ENCODE measurements at places on chromosomes 16 and 17.

DNA sequence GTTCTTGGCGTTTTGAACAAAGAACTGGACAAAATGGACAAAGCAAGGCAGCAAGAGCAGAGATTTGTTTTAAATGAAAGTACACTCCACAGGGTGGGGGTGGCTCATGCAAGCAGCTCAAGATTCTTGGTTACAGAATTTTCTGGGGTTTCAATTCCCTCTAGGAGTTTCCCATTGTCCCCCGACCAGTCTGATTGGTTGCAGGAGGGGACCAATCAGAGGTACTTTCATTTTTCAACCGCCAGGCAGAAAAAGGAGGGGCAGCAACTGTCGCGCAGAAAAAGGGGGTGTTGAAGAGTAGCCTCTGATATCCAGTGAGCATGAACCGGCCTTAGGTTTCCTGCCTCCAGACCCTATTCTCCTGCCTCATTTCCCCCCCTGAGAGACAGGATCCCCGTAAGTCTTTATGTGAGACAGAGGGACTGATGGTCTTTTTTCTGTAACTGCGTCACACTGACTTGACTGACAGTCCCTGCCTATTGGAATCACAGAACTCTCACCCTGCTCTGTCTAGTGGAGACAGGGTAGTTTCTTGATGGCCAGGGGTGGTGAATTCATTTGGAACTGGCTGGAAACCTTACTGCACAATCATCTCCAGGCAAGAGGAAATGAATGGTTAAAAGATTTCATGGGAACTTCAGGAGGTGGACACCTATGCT lies 59.4 kb upstream of the ALOX12 start:
- DNase-seq, result no peak

DNA sequence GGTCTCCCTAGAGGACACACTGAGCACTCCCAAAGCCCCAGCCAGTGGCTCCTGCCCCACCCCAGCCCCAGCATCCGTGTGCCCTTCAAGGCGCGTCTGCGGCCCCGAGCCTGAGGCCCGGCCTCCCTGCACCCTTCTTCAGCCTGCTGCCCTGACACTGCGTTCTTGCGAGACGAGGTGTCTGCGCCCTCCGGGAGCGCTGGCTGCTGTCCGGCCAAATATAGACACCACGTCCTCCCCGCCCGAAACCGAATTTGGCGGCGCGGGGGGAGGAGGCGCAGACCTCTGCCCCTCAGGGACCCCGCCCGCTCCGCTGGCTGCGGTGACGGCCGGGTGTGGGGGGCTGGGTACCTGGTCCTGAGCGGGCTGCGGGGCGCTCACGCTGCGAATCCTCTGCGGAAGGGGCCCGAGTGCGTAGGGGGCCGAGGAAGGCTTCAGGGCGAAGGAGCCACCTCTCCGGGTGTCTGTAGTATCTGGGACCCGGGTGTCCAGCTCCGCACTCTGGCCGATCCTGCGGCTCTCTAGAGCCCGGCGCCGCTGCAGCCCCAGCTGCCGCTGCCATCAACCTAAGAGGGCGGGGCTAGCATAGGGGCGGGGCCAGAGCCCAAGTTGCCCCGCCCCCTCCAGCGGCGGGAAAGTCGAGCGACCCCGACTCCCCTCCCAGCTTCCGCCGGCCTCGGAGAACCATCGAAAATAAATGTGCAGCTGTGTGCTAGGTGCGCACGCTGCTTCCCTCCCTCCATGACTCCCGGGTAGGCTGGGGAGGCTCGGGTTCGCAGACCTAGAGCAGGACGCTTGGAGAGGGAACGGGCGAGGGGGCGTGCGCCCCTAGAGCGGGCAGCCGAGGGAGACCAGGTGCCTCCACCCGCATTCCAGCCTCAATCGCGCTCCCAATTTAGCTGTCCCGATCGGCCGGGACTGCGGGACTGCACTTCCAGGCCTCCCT lies at the start of gene CORO6:
CORO6 (minus strand) TSS at position 576 of the 946 bp plus-strand sequence. CDS start 1,491 bp downstream, outside the sequence.
- peak; percentile 72 for DNase-seq

DNA sequence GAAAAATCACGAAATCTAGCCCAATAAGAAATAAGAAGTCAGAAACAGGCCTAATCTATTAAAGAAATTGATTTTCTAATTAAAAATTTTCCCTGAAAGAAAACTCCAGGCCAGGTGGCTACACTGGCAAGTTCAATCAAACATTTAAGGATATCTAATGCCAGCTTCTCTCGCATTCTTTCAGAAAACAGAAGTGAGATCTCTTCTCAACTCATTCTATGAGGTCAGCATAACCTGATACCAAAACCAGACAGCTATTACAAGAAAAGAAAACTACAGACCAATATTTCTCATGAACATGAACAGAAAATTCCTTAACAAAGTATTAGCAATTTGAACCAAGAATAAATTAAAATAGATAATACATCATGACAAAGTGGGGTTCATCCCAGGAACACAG lies 52.4 kb downstream of the AXIN2 start:
- no peak for DNase-seq

DNA sequence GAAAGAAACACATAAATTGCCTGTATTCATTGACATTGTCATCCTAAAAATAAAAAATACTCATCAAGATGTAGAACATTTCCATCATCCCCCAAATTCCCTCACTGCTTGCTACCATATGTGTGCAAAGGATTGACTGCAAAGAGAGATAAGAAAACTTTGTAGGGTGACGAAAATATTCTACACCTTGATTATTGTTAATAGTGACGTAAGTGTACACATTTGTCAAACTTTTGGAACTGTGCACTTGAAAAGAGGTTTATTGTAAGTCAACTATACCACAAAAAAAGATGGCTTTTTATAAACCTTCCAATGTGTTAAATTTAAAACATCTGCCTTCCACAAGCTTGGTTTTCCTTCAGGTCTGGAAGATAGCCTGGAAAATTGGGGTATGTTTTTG lies 359.5 kb downstream of the CDH8 start:
- DNase-seq, result no peak

DNA sequence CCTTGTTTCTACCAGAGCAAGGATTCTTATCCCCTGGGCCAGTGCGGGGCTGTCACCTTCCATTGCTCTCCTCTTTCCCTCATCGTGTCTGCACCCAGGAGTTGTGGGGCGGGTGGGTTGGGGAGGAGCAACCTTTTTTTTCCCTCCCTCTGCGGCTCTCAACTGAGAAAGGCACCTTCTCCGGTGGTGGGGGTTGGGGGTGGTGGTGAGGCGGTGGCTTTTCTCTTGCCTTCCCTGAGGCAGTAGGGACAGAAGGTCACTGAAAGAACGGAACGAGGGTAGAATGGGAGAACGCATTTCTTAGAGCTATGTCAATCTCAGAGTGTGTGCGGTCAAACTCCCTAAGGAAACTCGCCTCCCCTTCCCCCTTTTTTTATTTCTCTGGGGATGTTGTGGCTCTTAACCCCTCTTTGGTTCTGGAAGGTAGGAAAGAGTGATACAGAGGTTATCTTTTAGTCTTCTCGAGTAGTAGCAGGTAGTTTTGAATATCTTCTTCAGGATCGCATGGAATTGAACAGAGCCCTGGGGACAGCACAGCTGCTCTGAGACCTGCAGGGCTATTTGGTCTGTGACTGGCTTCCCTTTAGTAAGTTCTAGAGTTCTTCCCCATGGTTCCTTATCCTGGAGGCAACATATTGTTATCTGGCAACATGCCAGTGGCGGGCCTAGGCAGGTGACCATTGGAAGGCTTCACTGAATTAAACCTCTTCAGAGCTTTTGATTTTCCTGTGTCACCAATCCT lies 994 bp downstream of the CLTC start:
- peak; percentile 38 for DNase-seq

DNA sequence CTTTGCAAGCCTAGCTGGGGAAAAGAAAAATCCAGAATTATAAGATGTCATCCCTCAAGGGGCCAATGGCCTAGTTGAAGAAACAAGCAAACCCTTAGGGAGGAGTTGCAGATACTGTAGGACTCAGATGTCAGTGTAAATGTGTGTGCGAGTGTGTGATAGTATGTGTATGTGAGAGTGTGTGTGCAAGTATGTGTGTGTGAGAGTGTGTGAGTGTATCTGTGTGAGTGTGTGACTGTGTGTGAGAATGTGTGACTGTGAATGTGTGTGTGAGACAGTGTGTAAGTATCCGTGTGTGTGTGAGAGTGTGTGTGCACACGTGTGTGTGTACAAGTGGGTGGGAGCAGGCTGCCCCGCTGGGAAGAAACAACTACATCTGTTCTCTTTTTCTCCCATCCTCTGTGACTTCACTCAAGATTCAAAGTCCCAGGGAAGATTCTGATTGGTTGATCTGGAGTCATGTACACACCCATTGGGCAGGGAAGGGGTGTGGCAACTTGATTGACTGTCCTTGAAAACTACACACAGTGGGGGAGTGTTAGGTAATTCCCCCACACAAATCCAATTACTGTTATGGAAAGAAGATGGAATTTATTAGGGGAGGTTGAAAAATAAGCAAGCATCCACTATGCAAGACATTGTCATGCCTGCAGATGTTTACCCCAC lies 40.7 kb downstream of the IRX3 start:
- DNase-seq, result no peak

- no peak for DNase-seq
Measured at GRCh38 chr16:26133416-26134093, 441.8 kb downstream of the HS3ST4 start.

GRCh38 chr16:12551530-12551929 lies 252.2 kb downstream of the CPPED1 start:
- no peak for DNase-seq

GRCh38 chr17:31560616-31561235 lies 169.3 kb downstream of the RAB11FIP4 start:
- no peak for DNase-seq

DNA sequence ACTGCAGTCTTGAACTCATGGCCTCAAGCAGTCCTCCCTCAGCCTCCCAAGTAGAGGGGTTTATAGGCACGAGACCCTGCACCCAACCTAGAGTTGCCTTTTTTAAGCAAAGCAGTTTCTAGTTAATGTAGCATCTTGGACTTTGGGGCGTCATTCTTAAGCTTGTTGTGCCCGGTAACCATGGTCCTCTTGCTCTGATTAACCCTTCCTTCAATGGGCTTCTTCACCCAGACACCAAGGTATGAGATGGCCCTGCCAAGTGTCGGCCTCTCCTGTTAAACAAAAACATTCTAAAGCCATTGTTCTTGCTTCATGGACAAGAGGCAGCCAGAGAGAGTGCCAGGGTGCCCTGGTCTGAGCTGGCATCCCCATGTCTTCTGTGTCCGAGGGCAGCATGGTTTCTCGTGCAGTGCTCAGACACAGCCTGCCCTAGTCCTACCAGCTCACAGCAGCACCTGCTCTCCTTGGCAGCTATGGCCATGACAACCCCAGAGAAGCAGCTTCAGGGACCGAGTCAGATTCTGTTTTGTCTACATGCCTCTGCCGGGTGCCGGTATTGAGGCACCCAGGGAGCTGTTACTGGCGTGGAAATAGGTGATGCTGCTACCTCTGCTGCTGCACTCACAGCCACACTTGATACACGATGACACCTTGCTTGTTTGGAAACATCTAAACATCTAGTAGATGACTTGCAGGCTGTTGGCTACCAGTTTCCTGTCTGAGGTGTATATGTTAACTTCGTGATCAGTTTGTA lies 3.3 kb downstream of the RPL13 start:
- no peak for DNase-seq

- DNase-seq, result no peak
Measured at GRCh38 chr16:66682271-66682670, 14.3 kb downstream of the CMTM4 start.

- peak; percentile 65 for DNase-seq
Measured at GRCh38 chr17:44865231-44865660, 17.6 kb downstream of the HIGD1B start.

DNA sequence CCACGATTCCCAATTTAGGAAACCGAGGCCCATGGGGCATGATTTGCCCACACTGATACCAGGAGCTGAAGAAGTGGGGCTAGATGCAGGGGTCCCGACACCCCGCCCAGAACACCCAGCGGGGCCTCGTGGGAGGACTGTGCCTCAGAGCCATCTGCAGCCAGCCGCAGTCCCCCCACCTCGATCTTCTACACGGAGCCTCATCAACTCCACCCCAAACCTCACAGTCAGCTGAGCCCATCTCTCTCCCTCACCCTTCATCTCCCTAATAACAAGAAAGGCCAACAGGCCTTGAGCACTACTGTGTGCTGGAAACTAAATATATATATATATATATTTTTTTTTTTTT lies 4.2 kb downstream of the ITGAE start:
- DNase-seq, result no peak

DNA sequence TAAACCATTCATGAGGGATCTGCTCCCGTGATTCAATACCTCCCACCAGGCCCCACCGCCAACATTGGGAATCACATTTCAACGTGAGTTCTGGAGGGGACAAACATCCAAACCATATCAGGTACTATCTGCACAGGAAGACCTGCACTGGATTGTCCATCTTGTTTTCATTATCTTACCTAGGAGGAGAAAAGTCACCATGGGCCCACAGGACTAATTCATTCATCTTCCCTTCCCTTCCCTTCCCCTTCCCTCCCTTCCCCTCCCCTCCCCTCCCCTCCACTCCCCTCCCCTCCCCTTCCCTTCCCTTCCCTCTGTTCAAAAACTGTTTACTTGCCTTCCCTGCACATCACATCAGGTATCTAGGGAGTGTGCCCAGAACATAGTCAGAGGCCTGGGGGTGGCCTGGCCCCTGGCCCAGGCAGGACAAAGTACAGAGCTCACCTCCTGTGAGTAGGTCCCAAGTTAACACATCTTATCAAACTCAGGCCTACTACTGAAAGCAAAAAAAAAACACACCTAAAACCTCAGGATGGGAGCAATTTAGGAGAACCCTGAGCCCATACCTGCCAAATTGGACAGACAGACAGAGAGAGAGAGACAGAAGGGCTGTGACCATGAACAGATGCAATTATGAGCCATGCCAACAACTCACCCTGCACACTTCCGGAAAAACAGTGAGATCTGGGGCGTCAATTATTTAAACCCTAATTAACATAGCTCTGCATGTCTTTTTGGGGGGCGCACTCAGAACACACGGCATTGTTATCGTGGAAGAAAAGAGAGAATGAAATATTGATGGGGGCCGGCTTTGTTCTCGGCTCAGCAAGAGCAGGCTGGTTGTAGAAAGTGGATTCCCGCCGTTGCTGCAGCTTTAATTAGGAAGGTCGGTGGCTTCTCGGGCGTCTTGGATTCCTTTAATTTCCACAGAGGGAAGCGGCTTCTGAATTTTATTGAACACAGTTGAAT lies 151.2 kb downstream of the IRX5 start:
- no peak for DNase-seq

DNA sequence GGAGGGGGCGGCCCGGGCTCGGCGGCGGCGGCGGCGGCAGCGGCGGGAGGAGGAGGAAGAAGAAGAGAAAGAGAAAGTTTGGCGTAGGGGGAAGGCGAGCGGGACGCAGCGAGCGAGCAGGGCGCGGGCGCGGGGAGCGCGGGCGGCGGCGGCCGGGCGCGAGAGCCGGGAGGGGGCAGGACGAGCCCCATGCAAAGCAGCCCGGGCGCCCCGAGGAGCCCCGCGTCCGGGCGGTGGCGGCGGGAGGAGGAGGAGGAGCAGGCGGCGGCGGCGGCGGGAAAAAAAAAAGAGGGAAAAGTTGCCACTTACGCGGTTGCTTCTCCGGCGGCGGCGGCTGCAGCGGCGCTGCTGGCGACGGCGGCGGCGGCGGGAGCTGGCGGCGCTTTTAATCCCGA lies 10.3 kb upstream of the ZFHX3 start:
- DNase-seq, result peak; percentile 37
